Kidney capillary endothelial cell (primary cell): ENCODE measurements at places on chromosomes 4 and X.

GRCh38 chrX:122441451-122441850 is 742.6 kb upstream of the GRIA3 start:
- no peak for DNase-seq

- no peak for DNase-seq
These were observed 30.6 kb upstream of the CLNK start for GRCh38 chr4:10715135-10715534.

GRCh38 chr4:32010221-32010620 is 1290.1 kb downstream of the PCDH7 start:
- DNase-seq = no peak

GRCh38 chrX:11967986-11968869 is 170.0 kb upstream of the FRMPD4 start:
- DNase-seq = no peak

GRCh38 chrX:81259020-81259713 is 57.3 kb downstream of the SH3BGRL start:
- no peak for DNase-seq

DNA sequence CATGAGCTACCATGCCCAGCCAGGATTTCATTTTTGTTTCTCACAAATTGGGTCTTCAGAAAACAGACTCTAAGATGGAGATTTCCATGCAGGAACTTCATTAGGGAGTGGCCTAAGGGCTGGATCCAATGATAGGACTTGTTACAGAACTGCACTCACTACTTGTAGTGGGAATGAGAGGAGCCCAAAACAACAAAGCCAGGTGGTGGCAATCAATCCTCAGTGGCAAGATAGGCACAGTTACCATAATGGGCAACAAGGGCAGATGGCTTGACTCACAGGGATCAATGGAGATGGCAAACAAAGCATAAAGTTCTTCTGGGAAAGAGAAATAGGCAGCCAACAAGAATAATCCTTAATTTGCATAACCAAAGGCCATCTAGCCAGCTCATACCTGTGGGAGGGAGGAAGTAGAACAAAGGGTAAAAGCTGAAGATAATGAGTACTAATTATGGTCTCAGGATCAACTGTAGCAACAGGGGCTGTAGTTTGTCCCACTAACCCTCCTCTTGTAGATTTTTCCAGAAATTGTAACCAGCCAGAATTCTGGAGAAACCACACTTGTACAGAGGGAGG is 72.8 kb upstream of the MAPK10 start:
- DNase-seq = no peak

- DNase-seq = no peak
These were observed 2345.6 kb downstream of the PCDH7 start for GRCh38 chr4:33065749-33066148.

DNA sequence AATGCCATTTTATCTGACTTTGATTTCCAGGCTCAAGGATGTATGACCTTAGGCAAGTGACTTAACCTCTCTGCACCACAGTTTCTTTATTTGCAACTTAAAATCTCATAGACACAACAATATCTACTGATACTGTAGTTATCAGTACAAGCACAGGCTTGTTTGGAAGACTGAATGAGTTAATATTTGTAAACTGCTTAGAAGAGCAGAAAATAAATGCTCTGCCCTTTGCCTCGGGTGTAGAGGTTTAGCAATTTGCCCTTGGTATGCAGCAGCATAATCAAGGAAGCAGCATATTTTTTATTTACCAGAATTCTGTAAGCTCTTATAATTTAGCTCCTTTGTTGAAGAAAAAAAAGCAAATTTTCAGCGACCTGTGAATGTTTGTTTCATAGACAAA is 2.9 kb upstream of the CXCL1 start:
- DNase-seq = no peak

- DNase-seq = no peak
These were observed 112.7 kb downstream of the DHX15 start for GRCh38 chr4:24471486-24472160.

DNA sequence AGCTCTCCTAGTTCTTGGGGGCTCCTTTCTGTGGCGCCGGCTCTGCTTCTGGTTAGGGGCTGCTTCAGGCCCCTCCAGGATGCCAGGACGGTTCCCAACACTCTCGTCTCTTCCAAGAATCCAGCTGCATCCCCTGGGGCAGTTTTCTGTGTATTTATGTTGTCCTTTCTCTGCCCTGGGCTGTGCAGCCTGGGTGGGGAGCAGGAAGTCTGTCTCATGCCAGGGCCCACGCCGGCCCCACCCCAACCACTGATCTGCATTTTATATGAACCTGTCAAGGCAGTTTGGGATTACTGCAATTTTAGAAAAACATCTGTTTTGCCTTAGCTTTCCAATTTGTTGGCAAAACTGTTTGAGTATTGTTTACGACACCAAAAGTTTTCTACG is 14.6 kb downstream of the CTBP1 start:
- peak; percentile 36 for DNase-seq
